ENCODE measurements at places on chromosomes 16 and 17. TPM values are rescaled to one million over a fixed set of nuclear protein-coding genes. Genes with fewer than 3 reads are reported as not detected.

The C1QTNF8 gene
- 0.39 TPM for total RNA-seq

The GDPD3 gene
- 2.5 TPM for total RNA-seq

The DNAI2 gene
- not detected for total RNA-seq

The HOXB6 gene
- total RNA-seq, result 196 TPM

The FA2H gene
- total RNA-seq, result 0.15 TPM

The SLFN11 gene
- total RNA-seq, result 45.0 TPM

The SNX20 gene
- total RNA-seq, result 0.10 TPM

The NTN1 gene
- total RNA-seq, result 14.5 TPM

The GNAO1 gene
- 33.4 TPM for total RNA-seq

The HBA2 gene
- total RNA-seq, result not detected

The MEOX1 gene
- 0.21 TPM for total RNA-seq

The IQCK gene
- total RNA-seq, result 15.5 TPM

The ARHGAP44 gene
- 0.80 TPM for total RNA-seq

The TBX4 gene
- total RNA-seq, result not detected

The UBE2Z gene
- total RNA-seq, result 223 TPM

The KLHL10 gene
- total RNA-seq, result not detected

The ITGAD gene
- not detected for total RNA-seq

The LAT gene
- 3.7 TPM for total RNA-seq

The ARL16 gene
- total RNA-seq, result 52.7 TPM

The TMEM238L gene
- total RNA-seq, result not detected

The CORO6 gene
- total RNA-seq, result 9.7 TPM

The SMPD3 gene
- 0.77 TPM for total RNA-seq

The ABCC12 gene
- total RNA-seq, result not detected

The GPR139 gene
- total RNA-seq, result not detected

The C16orf89 gene
- total RNA-seq, result not detected

The DPEP3 gene
- not detected for total RNA-seq

The PRSS53 gene
- 3.4 TPM for total RNA-seq

The KRT25 gene
- total RNA-seq, result not detected

The ATF7IP2 gene
- total RNA-seq, result 25.2 TPM

The CIITA gene
- total RNA-seq, result 0.41 TPM

The CLEC18B gene
- total RNA-seq, result not detected

The ZP2 gene
- total RNA-seq, result not detected

The CCDC78 gene
- 18.2 TPM for total RNA-seq

The KRTAP17-1 gene
- total RNA-seq, result not detected

The REXO5 gene
- 13.6 TPM for total RNA-seq

The MT1H gene
- total RNA-seq, result not detected

The KIF18B gene
- total RNA-seq, result 31.3 TPM

The SYNGR3 gene
- 15.2 TPM for total RNA-seq

The SDR42E2 gene
- total RNA-seq, result 0.05 TPM

The CHST5 gene
- total RNA-seq, result 0.15 TPM

The NPIPA3 gene
- total RNA-seq, result 3.7 TPM

The NRN1L gene
- total RNA-seq, result 1.1 TPM

The MMP25 gene
- total RNA-seq, result 0.67 TPM

The NPIPB6 gene
- 1.3 TPM for total RNA-seq

The PLEKHG4 gene
- total RNA-seq, result 6.7 TPM

The NECAB2 gene
- total RNA-seq, result 0.33 TPM

The KRT27 gene
- not detected for total RNA-seq

The GDPD1 gene
- 0.26 TPM for total RNA-seq

The TP53TG3B gene
- 0.18 TPM for total RNA-seq

The ALOX15B gene
- total RNA-seq, result not detected

The KRTAP3-2 gene
- total RNA-seq, result not detected

The CDH1 gene
- total RNA-seq, result 65.8 TPM

The SGCA gene
- not detected for total RNA-seq

The KRT33A gene
- not detected for total RNA-seq

All from Panc1 (cell line).